GM23338 (cell line): ENCODE measurements at places on chromosomes 3 and 15. TPM values are rescaled to one million over a fixed set of nuclear protein-coding genes. Genes with fewer than 3 reads are reported as not detected.

PHLDB2 gene
- 33.7 and 35.3 TPM in 2 replicates for total RNA-seq

CHAC1 gene
- total RNA-seq, result 112 and 124 TPM in 2 replicates

DNA sequence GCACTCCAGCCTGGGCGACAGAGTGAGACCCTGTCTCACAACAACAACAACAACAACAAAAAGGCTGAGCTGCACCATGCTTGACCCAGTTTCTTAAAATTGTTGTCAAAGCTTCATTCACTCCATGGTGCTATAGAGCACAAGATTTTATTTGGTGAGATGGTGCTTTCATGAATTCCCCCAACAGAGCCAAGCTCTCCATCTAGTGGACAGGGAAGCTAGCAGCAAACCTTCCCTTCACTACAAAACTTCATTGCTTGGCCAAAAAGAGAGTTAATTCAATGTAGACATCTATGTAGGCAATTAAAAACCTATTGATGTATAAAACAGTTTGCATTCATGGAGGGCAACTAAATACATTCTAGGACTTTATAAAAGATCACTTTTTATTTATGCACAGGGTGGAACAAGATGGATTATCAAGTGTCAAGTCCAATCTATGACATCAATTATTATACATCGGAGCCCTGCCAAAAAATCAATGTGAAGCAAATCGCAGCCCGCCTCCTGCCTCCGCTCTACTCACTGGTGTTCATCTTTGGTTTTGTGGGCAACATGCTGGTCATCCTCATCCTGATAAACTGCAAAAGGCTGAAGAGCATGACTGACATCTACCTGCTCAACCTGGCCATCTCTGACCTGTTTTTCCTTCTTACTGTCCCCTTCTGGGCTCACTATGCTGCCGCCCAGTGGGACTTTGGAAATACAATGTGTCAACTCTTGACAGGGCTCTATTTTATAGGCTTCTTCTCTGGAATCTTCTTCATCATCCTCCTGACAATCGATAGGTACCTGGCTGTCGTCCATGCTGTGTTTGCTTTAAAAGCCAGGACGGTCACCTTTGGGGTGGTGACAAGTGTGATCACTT lies 2.0 kb downstream of the CCR5 start:
- no peak overlapping the region for H3K27ac ChIP-seq
- DNase-seq, result peak; percentile 52
- peaks cover 8% of the 10 kb centered on the region for H3K4me1 ChIP-seq
- H3K4me3 ChIP-seq, result no peak overlapping the region
- H3K27me3 ChIP-seq, result no peaks in the 10 kb centered on the region

GRCh38 chr3:102619361-102619760 lies 184.5 kb downstream of the ZPLD1 start:
- no peaks in the 10 kb centered on the region for H3K27me3 ChIP-seq
- H3K36me3 ChIP-seq, result no peaks in the 10 kb centered on the region
- no peak for DNase-seq
- no peaks in the 10 kb centered on the region for H3K4me1 ChIP-seq
- no peak overlapping the region for H3K27ac ChIP-seq
